NCI-H1092 treated with DMSO at 0.1 percent for 48 hours (cell line): ENCODE measurements at places on chromosomes 4 and X.

GRCh38 chrX:15676886-15677285, 12.3 kb upstream of the CLTRN start:
- DNase-seq: no peak

DNA sequence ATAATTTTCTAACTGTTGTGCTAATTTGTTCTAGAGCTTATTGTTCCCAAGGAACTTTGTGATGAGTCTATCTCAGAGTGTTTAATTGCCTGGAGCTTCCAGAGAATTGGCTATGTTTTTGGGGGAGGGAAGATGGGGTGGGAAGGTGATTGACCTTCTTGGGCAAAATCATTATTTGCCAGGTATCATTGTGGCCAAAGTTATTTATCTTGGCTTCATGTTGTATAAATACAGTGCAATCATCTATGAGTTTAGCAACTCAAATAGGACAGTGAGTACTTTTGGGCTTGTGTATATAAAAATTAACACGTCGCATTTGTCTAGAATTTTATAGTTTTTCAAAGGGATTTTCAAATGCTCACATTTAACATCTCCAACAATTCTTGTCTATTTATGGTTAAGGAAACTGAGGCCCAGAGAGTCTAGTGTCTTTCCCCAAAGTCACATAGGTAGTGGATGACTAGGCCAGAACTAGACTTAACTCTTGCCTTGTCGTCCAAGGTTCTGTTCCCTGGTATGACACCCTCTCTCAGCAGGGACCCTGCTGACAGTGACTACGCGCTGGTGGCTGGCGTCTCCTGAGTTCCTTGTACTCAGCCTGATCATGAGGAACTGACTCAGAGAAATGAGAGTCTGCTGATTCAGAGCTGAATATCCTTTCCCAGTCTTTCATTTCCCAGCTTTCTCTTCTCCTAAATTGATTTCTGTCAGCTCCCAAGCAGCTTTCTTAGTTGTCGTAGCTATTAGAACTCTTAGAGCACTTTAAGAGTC, 27.7 kb downstream of the FNIP2 start:
- no peak for DNase-seq

- DNase-seq: no peak
Measured at GRCh38 chr4:34371676-34372075, 1872.6 kb downstream of the ARAP2 start.

GRCh38 chr4:168440442-168441264, 39.6 kb downstream of the DDX60L start:
- no peak for DNase-seq

GRCh38 chr4:20391198-20391597, 139.5 kb downstream of the SLIT2 start:
- DNase-seq: peak; percentile 23

GRCh38 chrX:123493857-123494256, 239.0 kb downstream of the THOC2 start:
- DNase-seq: no peak

DNA sequence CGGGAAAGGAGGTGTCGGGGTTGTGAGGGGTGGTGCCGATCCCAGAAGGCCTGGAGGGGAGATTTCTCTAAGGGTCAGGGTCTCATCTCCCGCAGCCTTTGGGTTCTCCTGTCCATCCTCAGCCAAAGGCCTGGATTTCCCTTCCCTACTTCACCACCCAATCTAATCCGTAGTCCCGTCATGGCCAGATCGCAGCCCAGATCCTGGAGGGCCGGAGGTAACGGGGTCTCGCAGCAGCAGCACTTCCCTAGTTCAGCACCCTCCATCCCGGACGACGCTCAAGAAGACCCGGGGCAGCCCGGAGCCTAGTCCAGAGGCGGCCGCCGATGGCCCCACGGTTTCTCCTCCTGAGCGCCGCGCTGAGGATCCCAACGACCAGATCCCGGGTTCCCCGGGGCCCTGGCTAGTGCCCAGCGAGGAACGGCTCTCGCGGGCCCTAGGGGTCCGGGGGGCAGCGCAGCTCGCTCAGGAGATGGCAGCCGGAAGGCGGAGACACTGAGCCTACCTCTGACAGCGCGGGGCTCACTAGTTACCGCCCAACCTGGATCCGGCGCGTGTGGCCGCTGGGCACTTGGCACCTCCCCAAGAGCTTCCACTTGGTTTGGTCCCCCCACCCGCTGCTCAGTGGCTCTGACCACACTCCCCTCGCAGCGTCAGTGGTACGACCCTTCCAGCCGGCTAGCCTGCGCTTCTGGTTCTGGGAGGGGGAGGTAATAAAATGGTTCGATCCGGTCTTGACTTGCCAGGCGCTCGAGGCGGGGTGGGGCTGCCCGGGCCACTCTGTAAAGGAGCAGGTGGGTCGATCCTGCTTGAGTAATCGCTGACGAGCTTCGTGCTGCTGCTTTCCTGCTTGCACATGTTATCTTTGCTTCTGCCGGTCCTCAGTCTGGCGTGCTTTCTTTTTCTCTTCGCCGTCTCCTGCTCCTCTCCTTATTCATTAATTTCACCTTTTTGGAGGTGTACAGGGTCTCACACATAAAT, 3.6 kb downstream of the MAGIX start:
- peak; percentile 94 for DNase-seq

DNA sequence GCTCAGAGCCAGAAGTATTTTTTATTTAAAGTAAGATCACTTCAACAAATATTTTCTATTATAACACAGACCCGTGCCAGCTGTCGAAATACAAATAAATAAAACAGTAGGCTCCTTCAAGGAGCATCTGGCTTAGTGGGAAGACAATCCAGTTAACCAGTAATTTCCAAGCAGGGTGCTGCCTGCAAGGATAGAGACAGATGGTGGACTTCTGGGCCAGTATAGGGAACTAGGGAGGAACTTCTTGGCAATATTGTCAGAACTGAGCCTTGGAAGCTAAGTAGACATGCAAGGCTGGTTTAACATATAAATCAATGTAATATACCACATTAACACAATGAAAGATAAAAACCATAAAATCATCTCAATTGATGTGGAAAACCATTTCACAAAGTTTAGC, 17.0 kb upstream of the MTMR1 start:
- no peak for DNase-seq

- no peak for DNase-seq
Measured at GRCh38 chr4:76108467-76109181, 34.1 kb downstream of the ART3 start.

- no peak for DNase-seq
Measured at GRCh38 chrX:104660092-104660491, 94.1 kb downstream of the IL1RAPL2 start.

DNA sequence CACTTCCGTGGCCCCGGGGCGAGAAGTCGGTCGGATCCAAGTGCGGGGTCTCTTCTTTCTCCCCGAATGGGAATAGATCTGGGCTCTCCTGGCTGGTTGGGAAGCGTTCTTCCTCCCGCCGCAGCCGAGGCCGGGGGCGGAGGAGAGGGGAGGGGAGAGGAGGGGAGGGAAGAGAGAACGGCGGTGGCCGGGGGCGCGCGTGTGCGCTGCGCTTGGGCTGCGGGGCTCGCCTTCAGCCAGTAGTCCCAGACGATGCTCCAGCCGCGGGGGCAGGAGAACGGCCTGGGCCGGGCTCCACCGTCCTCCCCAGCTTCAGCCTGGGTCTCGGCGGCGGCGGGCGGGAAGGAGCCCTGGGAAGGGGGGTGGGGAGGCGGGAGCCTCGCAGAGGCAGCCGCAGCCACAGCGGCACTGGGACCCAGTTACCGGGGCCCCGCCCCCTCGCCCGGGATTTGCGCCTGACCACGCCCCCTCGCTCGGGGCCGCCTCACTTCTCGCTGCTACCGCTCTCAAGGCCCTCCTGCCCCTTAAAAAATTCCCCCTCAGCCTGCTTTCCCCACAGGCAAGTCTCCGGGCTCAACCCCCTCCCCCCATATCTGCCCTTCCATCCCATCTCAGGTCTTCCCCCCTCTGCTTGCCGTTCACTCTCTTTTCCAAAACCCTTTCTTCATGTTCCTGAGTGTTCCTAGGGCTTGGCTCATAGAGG, at the start of gene FGD1:
Gene FGD1, minus strand, starts transcription at position 421 of the 703 bp plus-strand sequence. CDS start 802 bp downstream, outside the sequence.
- peak; percentile 68 for DNase-seq

- no peak for DNase-seq
Measured at GRCh38 chr4:49221209-49221608, 235.1 kb downstream of the CWH43 start.

GRCh38 chr4:168134651-168135050, 42.3 kb downstream of the ANXA10 start:
- no peak for DNase-seq

- no peak for DNase-seq
Measured at GRCh38 chr4:106355193-106355592, 13.4 kb downstream of the GIMD1 start.

DNA sequence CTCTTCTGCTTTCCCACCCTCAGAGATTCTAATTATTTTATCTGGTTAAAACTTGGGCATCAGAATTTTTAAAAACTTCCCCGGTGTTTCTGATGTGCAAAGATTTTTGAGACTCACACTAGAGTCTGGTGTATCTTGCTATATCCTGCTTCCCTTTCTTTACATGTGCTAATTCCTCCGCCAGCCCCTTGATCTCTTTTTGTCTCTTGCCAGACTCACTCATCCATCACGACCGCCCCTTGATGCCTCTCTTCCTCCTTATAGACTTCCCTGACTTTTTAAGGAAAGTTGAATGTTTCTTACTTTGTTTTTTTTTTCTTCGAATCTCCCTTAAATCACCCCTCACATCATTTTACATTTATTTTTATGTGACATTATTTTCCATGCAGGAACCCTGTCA, 274.9 kb upstream of the PITX2 start:
- DNase-seq: no peak
